Stimulated activated CD4-positive, alpha-beta T cell treated with anti-CD3 and anti-CD28 coated beads, Interleukin-1b, Interleukin-23, amount 100 ng/mL, for 1 hour (primary cell): ENCODE measurements at places on chromosomes 11 and 22.

DNA sequence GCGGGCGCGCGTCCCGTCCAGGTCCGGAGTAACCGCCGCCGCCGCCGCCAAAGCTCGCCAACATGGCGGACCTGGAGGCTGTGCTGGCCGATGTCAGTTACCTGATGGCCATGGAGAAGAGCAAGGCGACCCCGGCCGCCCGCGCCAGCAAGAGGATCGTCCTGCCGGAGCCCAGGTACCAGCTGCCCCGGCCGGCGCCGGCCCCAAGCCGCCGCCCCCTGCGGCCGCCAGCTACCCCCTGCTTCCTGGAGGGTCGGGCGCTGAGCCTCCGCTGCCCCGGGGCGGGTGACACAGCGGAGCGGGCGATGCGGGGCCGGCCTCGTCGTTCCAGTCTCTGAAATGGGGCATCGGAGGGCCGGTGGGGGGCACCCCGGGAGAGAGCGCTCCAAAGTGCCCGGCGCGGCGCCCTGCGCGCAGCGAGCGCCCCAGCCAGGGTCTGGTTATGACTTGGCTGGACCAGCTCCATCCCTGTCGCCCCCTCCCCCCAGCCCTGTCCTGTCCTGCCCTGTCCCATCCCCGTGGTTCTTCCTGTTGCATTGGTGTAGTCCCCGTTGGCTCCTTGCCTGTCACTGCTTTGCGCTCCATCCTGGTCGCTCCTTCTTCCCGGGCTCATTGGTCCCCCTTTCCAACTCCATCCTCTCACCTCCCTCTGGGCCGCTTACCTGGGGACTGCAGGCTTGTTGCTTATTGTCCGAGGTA, 653 bp downstream of the GRK3 start:
- DNase-seq: no peak

GRCh38 chr11:65637794-65638419, at the start of gene SIPA1:
Gene SIPA1, plus strand, starts transcription at chr11:65638101. Its CDS starts 2,821 bp downstream, at chr11:65640922.
- DNase-seq: peak; percentile 66

DNA sequence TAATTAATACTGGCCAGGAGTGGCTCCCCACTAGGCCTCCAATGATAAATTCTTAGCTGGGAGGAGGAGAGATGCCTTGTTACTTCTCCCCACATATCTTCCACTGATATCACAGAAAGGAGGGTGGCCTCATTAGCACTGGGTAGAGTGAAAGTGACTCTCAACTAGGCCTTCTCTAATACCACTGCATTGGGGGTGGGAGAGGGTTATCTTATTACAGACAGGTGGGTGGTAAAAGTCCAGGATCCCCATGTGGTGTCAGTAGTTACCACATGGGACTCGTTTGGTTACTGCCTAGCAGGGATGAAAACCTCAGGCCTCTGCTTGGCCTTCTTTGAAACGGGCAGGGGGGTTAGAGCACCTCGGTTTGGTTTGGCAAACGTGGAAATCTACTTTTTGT, 167.3 kb downstream of the UVRAG start:
- DNase-seq: no peak

DNA sequence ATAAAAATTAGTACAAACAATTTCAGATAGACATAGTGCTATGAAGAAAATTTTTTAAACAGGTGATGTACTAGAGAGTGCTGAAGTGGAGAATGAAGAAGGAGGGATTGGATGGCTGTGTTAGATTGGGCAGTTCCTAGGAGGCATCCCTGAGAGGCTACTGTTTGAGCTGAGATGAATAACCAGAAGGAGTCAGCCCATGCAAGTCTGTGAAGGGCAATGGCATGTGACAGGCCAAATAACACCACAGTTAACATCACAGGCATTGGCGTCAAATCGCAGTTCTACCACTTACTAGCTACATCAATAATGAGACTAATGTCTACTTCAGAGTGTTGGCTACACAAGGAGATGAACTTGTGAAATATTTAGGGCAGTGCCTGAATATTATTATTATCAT, 35.4 kb downstream of the HORMAD2 start:
- DNase-seq: no peak

GRCh38 chr11:100734743-100735527, 47.8 kb downstream of the ARHGAP42 start:
- no peak for DNase-seq

DNA sequence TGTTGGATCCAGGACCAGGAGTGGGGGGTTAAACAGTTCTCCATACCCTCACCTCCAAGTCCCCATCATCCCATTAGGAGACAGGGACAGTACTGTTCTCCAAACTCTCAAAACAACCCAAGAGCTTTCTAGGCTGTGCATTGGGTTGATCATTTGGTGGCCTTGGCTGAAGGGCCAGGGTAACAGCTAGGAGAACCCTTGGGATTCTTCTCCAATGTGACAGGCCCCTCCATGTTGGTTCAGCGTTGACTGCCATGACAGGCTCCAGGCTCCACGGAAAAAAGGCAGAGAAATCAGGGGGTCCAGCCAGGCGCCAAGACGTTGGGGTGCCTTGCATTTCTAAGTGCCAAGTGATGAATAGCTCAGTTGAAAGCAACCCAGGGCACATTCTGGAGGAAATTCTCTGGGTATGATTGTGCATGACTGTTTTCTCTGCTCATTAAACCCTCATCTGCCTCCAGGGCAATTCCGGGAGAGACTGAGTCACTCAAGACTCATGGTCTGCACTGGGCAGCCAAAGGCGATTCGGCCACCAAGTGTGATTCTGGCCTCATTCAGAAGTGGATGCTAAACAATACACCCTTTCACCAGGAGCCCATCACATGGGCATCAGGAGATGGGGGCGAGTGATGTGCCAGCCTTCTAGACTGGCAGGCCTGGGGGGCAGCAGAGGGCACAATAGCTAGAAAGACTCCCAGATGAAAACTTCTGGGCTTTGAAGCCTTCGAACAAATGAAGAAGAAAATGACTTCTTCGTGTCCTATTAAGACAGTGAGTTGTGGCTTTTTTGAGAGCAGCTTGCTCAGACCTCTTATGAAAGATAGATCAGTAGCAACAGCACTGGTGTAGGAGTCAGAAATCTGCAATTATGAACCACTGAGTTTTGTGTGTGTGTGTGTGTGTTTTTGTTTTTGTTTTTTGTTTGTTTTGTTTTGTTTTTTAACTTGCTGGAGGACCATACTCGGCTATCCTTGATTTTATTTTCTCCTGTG, 27.7 kb downstream of the CD44 start:
- DNase-seq: no peak

DNA sequence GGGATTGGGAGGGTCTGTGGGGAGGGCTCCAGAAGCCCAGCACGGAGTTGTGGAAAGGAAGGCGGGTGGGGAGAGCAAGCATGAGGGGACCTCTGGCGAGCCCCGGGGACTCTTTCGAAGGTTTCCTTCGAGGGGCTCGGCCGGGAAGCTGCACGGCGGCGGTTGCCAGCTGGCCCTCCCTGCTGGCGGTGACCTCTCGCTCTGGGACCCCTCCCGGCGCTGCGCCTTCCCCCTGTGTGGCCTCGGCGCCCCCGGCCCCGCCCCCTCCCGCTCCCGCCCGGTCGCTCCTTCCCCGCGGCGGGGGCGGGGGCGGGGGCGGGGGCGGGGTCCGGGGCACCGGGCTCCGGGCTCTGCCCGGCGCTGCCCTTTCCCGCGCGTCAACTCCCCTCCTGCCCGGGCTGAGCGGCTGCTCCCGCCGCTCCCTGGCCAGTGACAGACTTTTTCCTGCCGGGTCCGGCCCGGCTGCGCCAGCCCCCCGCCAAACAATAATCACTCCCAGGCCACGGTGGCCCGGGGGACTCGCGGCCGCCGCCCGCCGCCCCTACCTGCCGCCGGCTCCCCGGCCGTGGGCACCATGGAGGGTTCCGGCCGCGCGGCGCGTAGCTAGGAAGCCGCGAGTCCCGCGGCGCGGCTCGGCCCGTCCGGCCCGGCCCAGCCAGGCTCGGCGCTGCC, 941 bp downstream of the CLCF1 start:
- no peak for DNase-seq

DNA sequence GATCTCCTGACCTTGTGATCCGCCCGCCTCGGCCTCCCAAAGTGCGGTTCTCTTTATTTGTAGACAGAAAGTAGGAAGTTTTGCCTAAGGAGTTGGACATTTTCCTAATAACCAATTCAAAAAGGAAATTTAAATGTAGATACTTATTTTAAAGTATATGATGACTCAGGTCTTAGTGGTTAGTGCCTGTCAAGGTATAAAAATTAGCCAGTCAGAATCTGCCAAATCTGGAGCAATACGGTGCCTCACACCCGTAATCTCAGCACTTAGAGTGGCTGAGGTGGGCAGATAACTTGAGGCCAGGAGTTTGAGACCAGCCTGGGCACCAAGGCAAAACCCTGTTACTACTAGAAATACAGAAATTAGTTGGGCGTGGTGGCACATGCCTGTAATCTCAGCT, 86.7 kb upstream of the RASSF10 start:
- no peak for DNase-seq
